Skeletal muscle cell (primary cell): ENCODE measurements at places on chromosomes 16 and 17.
A peak's percentile ranks its signal among the peaks of the same experiment; 100 is the strongest.

DNA sequence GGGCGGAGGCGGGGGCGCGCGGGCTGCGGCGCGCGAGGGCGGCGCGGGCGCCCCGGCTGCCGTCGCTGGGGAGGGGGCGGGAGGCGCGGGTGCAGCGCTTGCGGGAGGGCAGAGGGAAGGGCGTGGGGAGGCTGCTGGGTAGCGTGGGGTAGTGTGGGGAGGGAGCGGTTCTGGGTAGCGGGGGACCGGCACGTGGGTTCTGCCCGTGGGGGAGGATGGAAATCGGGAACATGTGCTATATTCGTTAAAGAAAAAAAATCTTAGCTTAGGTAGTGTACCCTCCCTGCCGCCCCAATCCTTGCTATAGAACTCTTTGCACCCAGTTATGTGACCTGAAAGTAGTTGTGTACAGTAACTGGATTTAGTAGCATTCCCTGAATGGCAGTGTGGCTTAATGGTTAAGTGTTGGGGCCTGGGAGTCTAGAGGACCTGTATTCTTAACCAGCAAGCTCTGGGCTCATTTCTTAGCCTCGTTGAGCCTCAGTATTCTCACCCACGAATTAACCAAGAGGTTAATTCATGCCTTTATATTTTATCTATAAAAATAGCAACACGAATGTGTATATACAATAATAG is 646 bp downstream of the RABEP1 start:
- no peak for DNase-seq

GRCh38 chr17:1627182-1627981 is 1.3 kb downstream of the SLC43A2 start:
- DNase-seq, result no peak

DNA sequence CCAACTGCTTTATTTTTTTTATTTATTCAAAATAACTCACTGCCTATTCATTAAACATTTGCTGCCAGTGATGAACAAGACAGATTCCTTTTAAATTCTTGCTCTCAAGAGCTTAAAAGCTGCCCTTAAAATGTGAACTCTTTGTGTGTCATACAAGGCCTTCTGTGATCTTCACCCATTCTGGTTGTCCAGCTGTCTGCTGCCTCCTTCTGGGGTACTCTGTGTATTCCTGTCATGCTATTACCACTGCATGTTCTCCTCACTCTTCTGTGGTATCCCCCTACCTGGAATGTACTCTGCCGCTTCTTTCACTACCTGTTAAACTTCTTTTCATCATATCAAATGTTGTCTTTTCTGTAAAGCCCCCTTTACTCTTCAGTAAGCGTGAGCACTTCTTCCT is 165.8 kb downstream of the CHD9 start:
- peak; percentile 14 for DNase-seq

DNA sequence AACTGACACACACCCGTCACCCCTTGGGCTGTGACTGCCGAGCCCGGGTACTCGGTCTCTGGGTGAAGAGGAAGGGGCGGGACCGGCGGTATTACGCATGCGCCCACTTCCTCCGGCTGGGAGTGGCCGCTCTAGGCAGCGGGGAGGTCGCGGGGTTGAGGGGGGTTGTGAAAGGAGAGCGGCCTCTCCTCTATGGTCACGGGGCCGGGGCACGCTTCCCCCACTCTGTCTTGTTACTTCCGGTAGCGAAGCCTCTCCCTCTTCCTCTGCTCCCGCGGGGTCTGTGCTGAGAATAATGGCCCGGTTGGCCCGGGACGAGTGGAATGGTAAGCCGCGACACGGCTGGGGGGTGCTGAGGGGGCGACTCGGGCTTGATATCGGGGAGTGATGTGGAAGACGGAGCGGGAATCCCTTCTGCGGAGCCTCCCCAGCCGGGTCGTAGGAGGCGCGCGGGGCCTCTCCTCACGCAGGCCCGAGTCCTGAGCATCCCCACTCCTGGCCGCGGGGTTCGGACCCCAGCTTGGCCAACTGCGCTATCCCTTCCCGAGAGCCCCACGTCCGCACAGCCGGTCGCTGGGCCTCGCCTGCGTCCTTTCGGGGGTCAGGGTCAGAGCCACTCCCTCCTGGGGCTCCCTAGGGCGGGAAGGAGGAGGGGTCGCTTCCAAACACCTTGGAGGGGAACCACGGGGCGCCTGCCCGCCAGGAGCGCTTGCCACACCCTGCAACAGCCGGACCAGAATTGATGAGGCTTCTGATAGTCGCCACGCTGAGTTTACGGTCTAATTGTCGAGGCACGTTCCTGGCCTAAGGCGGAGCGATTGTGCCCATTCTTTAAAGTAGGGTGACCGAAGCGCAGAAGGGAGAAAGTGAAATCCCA is at the start of gene BFAR:
Gene BFAR, plus strand, starts transcription at position 259 of the 877 bp plus-strand sequence. CDS start 11,396 bp downstream, outside the sequence.
- peak; percentile 84 for DNase-seq

GRCh38 chr16:66502020-66502913 is 47.7 kb downstream of the TK2 start:
- DNase-seq, result no peak

DNA sequence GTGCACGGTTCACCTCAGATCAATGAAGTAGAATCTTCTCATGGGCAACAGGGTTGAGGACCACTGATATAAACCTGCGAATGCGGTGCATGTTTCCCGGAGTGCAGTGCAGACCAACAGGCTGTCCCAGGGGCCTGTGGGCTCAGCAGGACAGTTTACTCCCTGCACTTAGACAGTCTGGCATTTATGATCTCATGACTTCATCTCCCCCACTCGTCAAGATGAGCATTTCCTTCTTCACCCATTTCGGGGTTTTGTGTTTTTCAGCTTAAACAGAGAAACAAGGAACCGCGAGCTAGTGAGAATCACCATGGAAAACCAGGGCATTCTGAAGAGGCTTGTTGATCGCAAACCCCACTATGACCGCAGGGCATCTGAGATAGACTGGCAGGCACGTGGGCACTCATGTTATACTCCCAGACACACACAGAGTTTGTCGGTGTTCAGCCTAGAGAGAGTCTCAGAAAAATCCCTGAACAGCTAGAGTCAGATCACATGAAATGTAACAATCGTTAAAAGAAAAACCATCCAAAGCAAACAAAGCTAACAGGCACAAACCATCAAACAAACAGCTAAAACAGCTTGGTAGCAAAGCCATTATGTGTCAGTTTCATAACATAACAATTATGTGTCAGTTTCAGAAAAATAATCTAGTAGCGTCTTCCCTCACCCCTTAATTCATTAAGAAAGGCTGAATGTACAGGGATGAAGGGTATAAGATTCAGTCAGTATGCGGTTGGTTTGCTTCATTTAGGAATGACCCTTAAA is 2.9 kb downstream of the CFAP97D1 start:
- no peak for DNase-seq

GRCh38 chr17:19284005-19284959 is 47.1 kb downstream of the EPN2 start:
- no peak for DNase-seq

DNA sequence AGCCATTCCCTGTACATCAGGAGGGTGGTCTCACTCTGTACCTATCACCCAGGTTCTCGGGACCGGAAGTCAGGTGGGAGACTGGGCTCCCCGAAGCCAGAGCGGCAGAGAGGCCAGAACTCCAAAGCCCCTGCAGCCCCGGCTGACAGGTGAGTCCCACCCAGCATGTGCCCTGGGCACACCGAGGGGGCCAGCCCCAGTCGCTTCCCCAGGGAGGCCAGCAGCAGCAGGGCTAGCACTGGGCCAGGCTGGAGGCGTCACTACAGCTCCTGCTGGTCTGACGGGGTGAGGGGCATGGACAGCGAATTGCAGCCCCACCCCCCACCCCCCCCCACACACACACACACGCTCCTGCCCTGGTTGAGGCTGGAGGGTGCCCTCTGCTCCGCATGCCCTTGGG is 7.9 kb upstream of the IL17C start:
- DNase-seq, result no peak

- DNase-seq, result no peak
Measured at GRCh38 chr16:13376174-13376573, 474.8 kb downstream of the SHISA9 start.

DNA sequence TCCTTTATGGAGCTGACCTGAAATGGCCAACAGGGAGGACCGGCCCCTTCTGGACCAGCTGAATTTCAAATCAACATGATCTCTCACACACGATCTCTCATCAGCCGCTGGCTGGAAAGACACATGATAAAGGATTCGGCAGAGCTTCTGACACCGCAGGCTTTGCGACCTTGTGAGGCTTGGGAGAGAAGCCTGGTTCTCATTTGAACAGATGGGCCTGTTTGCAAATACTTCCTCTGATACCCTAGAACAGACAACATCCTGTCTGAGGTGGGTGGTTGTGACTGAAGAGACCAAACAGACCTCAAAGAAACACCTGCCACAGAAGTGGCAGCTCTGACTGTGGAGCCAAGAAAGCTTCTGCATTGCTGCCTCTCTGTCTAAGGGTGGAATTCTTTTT is 77.9 kb upstream of the SDK2 start:
- DNase-seq, result no peak

DNA sequence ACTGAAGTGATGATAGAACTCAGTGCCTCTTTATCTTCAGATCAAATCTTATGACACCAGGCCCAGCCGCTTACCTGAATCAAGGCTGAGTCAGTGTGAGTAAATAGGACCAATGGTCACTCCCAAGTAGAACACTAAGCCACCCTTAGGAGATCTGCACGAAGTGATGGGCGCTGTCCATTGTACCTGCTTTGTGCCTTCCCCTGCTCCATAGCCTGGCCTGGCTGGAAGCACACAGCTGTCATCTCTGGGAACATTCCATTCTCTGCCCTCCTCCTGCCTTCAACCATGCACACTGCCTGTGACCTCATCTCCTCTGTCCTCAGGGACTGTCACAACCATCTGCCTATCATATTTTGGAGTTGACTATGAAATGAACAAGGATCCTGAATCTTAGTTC is 279.5 kb upstream of the ASIC2 start:
- DNase-seq, result no peak

GRCh38 chr17:62950067-62950466 is 16.0 kb upstream of the TANC2 start:
- DNase-seq, result peak; percentile 83

- no peak for DNase-seq
Measured at GRCh38 chr17:72118335-72119076, 2.3 kb upstream of the SOX9 start.

- no peak for DNase-seq
Measured at GRCh38 chr16:29881050-29881449, 18.0 kb upstream of the CDIPT start.

GRCh38 chr16:13702614-13703013 is 217.3 kb upstream of the ERCC4 start:
- DNase-seq, result no peak

GRCh38 chr16:68401871-68402747 is 46.2 kb downstream of the SMPD3 start:
- DNase-seq, result peak; percentile 32

- DNase-seq, result no peak
Measured at GRCh38 chr17:66477615-66478283, 175.3 kb downstream of the PRKCA start.

- no peak for DNase-seq
Measured at GRCh38 chr16:66519482-66520373, 30.2 kb downstream of the TK2 start.

GRCh38 chr16:11801481-11802021 is 4.5 kb upstream of the ZC3H7A start:
- no peak for DNase-seq

DNA sequence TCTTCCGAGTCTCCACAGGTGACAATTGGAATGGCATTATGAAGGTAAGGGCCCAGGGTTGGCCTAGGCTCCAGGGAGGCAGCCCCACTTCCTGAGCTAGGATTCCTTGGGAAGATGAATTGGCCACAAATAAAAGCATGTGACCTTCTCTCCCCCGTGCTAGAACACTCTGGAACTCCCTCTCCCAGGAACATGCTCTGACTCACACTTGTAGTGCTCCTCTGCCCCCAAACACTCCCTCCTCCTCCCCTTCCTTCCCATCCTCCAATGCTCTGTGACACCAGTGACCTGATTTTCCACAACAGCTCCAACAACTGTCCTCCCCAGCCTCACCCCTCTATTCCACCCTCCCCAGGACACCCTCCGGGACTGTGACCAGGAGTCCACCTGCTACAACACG is 16.4 kb upstream of the ABCC3 start:
- DNase-seq, result no peak

DNA sequence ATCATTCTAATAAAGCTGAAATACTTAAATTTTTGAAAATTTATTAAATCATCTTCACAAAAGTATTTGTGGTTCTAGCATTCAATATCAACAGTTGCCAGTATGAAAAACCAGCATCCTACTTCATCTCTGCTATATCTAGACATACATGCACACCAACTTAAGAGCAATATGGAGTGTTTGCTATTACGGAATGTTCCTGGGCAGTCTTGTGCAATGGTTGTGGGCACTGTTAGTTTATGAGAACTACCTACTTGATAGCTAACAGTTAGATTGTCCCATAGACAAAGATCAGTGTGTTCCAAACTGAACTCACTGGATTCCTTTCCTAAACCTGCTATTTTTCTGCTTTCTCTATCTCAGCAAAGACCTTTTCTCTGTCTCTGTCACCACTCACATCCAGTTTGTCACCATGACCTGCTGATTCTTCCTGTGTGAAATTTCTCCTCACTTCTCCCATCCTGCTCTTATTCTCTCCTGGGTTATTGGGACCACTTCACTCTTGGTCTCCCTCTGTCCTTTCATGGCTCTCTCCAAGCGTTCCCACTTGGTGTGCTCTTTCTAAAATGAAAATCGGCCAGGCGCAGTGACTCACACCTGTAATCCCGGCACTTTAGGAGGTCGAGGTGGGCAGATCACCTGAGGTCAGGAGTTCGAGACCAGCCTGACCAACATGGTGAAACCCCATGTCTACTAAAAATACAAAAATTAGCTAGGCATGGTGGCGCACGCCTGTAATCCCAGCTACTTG is 27.7 kb downstream of the CNTROB start:
- peak; percentile 52 for DNase-seq

GRCh38 chr17:10814075-10814474 is 10.2 kb upstream of the TMEM238L start:
- no peak for DNase-seq

DNA sequence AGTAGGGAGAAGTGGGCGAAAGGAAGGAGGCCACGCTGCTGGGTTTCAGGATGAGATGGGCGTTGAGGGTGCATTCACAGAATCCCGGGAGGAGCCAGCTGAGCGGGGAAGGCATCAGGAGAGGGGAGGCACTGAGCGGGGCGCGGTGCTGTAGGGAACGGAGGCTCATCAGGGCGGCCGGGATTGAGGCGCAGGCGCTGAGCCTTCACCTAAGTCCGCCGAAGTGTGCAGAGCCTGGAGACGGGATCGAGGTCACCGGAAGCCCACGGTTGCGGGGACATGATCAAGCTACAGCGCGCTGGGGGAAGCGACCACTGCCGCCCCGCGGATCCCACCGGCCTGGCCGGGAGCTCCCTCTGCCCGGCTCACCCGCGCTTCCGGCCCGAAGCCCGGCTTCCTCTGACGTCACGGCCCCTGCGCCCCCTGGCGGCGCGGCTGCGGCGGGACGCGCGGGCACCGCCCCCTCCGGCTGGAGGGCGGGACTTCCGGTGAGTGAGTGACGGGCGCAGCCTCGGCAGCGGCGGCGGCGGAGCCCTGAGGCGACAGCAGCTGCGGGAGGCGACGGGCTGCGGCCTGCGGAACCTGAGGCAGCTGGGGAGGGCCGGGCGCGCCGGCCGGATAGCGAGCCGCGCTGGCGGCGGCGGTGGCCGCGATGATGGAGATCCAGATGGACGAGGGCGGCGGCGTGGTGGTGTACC is at the start of gene MAPK8IP3:
Gene MAPK8IP3, plus strand, starts transcription at position 508 of the 698 bp plus-strand sequence. Its CDS starts 145 bp downstream, at position 653.
- DNase-seq, result peak; percentile 45

- DNase-seq, result no peak
Measured at GRCh38 chr17:73232587-73233373, 28.9 kb downstream of the CPSF4L start.
